ENCODE measurements at places on chromosomes 6 and 20.

DNA sequence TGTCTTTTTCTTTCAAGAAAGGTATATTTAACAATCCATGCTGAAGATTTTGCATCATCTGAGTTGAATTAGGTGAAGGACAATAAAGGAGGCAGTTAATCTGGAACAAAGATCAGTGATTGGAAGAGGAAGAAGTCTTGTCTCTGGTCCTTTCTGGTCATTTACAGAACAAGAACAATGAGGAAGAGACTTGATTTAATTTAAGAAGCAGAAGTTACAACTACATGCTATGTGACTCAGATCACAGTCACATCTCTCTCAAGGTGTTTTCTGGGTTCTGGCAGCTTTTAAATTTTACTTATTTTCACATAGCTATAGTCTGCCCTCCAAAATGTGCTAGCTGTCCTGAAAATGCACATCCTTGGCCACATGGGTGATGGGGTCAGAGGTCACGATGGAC lies 53.5 kb upstream of the DEK start:
- no peak for DNase-seq

GRCh38 chr20:63273635-63274380 lies 1.2 kb downstream of the ARFGAP1 start:
- no peak for DNase-seq

DNA sequence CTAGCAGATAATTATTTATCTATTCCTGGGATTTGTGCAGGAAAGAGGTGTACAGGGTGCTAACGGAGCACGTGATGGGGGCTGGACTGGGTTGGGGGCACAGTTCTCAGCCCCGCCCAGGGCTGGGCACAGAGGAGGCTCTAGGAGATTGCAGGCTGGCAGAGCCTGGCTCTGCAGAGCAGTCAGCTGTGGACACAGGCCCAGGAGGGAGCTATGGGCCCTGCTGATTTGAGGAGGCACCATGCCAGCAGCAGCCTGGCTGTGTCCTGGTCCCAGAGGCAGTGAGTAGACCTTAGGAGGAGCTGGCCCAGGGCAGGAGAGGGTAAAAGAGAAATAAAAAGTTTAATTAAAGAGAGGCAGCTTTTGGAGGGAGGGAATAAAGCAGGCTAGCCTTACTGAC lies 19.3 kb downstream of the MAFB start:
- no peak for DNase-seq

DNA sequence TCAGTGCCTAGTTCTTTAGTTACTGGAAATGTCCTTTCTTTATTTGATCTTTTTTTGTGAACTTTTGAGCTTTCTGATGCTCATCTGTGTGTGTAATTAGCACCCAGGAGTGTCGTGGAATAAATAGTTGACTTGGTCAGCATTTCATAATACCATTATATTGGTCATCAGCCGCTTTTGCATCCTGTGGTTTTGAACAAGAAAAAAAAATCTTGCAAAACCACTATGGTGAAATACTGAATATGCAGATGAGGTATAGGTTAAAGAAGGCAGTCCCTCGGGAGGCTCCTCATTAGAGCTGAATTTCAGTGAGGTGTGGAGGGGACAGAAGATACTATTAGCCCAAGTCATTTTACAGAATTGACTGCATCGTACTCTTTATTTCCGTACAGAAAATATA lies 90.1 kb downstream of the FOXO3 start:
- no peak for DNase-seq

DNA sequence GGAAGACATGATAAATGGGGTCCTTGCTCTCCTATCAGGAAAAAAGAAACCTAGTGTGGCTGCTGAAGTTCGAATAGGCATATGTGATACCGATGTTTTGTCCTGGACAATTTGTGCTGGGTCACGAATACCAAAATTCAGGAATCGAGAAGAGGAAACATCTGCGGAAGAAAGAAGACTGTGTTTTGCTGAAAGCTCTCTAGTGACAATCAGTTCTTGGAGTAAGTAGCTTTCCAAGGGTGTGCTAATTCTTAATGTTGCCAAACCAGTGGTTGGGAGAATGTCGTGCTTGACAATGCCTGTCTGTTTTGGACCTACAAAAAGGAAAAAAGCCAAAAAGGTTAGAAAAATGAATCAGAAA lies 956.1 kb downstream of the PHF3 start:
- no peak for DNase-seq

DNA sequence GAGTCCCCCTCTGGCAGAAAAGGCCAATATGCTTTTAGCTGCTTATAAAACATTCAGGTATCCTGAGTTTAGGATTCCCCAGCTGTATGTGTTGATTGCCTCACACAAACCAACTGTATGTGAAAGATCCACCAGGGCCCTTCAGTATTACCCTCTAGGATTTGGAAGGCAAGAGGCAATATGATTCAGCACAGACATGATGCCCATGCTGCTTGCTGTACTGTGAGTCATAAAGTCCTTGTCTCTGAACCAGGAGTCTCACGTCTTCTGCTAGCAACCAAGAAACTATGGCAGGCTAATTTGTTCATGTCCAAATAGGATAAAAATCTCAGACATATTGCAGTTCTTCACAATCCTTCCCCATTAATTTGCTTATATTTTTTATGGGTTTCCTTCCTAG lies 789.2 kb upstream of the SLC35B3 start:
- no peak for DNase-seq

DNA sequence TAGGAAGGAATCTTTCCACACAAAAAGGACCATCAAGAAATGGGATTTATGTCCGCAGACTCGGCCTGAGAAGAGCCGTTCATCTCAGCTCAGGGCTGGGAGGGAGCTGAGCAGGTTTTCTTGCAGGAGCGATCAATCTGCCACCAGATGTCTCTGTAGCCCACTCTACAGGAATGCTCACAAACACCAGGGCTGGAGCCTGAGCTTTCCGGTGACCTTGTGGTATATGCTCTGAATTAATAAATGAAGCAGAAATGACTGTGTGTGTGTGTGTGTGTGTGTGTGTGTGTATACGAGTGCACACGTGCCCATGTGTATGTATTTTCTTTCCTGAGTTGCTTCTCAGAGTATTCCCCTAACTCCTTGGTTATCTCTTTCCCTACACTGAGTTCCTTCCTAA lies 12.0 kb downstream of the CD83 start:
- DNase-seq = no peak

- DNase-seq = no peak
Observed at GRCh38 chr20:842547-842940, 9.0 kb downstream of the FAM110A start.

DNA sequence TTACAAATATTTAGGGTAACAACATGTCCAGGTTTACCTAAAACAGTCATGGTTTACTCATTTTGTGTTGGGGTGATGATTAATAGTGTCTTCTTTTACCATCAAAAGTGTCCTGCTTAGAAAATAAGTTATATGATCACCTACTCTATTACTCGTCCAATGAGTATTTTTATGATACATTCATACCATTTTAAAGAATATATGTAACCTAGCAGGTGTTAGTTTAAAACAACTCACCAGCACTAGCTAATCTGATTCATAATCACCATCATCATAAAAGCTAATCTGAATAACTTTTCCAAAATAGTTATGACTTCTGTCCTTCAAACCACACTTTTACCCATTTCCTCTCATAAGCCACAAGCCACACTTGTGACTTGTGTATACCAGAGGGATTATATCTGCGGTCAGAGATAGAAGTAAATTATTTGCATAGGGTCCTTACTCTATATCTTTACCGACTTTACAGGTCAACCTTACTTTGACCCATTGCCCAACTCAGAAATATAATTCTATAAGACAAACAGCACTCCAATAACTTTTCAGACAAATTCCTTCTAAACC lies 33.3 kb upstream of the NRN1 start:
- DNase-seq = no peak

- DNase-seq = no peak
Observed at GRCh38 chr6:133895573-133896343, 6.8 kb downstream of the TCF21 start.

DNA sequence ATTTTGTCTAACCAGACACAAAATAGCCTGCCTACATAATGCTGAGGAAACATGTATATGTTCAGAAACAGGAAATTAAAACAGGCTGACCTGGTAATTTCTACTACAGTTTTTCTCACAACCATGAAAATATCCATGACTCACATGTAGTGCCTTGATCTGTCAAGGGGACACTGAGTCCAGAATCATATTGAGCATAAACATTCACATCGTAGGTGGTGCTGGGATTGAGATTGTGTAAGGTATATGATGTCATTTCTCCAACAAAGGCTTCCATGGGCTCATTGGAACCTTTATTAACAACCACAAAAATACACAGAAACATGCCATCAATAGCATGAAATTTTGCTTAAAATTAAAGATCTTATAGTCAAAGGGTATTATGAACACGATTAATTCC lies 80.9 kb downstream of the COL12A1 start:
- DNase-seq = no peak

- DNase-seq = no peak
Observed at GRCh38 chr6:143176090-143177021, 115.7 kb downstream of the AIG1 start.

- no peak for DNase-seq
Observed at GRCh38 chr20:23638309-23638708, 554 bp upstream of the CST3 start.

DNA sequence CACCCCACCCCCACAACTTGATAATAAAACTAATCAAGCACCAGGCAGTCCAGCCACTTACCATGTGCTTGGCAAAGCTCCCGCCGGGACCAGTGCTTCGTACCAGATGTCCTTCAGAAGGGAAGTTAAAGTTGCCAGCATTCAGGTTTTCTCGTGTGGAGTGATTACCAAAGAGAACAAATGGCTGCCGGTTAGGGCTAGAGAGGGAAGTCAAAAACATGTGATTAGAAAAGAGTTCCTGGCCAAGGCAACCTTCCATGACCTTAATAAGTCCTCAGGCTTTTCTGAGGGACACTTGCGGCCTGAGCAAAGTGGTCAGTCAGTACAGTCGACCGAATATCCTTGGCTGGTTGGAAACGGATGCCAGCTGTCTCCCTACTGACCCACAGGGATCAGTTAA lies 67.0 kb downstream of the DNAAF9 start:
- DNase-seq = no peak

GRCh38 chr6:12339808-12340487 lies 49.8 kb downstream of the EDN1 start:
- DNase-seq = no peak

- no peak for DNase-seq
Observed at GRCh38 chr6:136594671-136595070, 44.4 kb upstream of the MAP7 start.

DNA sequence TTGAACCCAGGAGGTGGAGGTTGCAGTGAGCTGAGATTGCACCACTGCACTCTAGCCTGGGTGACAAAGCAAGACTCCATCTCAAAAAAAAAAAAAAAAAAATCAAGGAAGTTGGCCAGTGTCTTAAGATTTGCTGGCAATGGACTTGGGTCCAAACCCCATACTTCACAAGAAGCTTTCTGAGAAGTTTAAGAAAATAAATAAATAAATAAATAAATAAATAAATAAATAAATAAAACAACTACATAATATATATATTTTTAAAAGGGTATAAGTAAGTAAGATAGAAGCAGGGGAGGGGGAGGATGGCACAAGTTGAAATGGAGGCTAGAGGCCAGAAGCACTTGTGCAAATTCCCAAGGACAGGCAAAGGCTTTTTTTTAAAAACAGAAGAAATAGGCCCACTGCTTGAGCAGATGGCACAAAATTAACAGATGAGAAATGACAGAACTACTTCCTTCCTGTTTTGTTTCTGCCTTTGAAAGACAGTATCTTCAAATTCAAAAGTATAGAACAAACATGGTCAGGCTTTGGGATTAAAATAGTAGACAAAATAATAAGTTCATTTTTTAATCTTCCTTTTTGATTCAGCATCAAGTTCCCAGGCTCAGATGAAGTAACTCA lies 287.7 kb downstream of the ALDH8A1 start:
- no peak for DNase-seq

- no peak for DNase-seq
Observed at GRCh38 chr6:42259841-42260395, 42.3 kb upstream of the MRPS10 start.

DNA sequence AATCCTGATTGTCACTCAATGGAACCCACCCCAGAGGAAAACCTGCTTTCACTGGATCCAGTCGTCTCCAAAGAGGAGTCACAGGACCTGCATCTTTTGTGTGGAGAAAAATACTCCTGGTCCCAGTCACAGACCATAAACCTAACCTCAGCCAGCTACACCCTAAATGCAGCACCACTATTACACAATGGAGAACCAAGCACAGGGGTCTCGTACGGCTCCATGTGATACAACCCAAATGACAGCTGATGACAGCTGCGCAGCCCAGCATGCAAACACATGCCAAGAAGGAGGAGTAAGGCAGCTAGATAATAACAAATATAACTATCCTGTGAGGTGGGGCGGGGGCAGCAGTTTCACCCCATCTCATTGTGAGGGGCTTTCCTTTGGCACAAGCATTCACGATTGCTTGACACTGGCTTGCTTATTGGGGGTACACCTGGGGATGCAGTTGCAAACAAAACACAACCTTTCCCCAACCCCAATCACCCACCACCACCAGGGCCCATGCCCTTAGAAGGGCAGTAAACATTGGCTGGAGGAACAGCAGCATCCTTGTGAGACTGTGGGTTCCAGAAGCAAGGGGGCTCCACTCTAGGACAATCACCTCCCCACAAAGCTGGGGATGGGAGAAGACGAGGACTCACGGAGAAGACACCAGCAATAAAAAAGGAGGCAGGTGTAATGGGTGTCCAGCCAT lies 51.5 kb downstream of the TRERF1 start:
- no peak for DNase-seq

DNA sequence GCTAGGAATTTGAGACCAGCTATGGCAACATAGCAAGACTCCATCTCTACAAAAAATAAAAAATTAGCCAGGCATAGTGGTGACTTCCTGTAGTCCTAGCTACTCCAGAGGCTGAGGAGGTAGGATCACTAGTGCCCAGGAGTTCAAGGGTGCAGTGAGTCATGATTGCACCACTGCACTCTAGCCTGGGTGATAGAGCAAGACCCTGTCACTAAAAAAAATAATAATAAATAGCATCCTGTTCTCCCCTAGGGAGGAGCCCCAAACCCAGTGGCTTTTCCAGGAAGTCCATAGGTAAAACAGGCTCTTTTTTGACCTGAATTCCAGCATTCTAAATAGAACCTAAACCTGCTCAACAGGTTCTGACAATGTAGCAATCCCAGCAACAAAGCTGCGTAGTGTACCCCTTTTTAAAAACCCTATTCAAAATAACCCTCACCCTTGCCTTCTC lies 192.0 kb downstream of the ALDH8A1 start:
- no peak for DNase-seq

GRCh38 chr6:132471787-132472186 lies 41.1 kb downstream of the STX7 start:
- DNase-seq = no peak

DNA sequence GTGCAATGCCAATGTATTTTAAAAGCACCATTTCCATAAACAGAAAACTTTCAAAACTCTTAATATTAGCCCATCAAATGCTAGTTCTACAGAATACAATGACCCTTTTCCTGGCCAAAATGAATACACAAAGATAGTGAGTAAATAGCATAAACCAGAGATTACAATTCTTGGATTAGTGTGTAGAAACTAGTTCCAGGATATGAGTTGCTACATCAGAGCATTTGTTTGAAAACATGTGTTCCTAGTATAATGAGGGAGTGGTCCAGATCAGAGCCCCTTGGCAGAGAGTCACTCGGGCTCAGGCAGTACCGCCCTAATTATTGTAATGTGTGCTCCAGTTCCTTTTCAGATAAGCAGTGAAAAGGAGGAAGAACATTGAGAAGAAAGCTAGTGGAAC lies 63.7 kb upstream of the COL21A1 start:
- no peak for DNase-seq

- DNase-seq = no peak
Observed at GRCh38 chr6:76518443-76518842, 446.0 kb upstream of the IMPG1 start.
